ENCODE measurements at places on chromosomes 13 and 19. TPM values are rescaled to one million over a fixed set of nuclear protein-coding genes. Genes with fewer than 3 reads are reported as not detected.

The CABP5 gene
- total RNA-seq: not detected

GRCh38 chr19:54133312-54133956 is 4.1 kb upstream of the CNOT3 start:
- DNase-seq: no peak

- no peak for DNase-seq
Observed at GRCh38 chr13:28056426-28056825, 44.0 kb downstream of the FLT3 start.

DNA sequence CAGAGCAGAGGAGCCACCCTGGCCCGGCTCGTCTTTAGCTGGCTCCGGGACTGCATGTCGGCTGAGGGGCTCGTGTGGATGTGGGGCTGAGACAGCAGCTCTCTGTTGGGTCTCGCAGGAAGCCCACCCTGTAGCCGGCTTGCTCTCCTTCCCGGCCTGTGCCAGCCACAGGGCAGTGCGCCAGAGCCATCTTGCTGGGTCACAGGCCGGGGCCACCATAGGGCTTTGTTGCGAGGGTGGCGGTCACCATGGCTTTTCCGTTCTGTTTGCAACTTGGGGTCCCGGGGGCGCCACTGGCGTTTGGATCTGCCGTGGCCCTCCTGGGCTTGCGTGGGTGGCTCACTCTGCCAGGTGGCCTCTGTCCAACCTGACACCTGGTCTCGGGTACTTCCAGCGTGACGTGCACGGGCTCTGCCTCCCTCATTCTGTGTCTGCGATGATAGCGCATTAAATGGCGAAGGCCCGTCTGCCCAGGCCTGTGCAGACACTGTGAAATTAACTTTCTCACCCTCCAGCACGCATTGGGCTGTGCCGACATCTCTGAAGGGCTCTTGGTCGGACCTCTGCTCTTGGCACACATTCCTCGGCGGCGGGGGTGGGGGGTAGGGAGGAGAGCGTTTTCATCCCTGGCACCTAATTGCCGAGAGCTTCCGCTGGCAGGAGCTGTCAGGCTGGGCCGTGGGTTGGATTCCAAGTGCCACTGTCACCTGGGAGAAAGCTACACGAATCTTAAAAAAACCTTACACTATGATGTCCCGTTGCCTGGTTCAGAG is 95.1 kb downstream of the KDM4B start:
- DNase-seq: no peak

- DNase-seq: no peak
Observed at GRCh38 chr19:1417145-1417544, 9.8 kb downstream of the DAZAP1 start.

- peak; percentile 57 for DNase-seq
Observed at GRCh38 chr13:61415058-61415721, 459 bp downstream of the PCDH20 start.
